CD4-positive, alpha-beta T cell (primary cell): ENCODE measurements at places on chromosomes 7 and 10.

DNA sequence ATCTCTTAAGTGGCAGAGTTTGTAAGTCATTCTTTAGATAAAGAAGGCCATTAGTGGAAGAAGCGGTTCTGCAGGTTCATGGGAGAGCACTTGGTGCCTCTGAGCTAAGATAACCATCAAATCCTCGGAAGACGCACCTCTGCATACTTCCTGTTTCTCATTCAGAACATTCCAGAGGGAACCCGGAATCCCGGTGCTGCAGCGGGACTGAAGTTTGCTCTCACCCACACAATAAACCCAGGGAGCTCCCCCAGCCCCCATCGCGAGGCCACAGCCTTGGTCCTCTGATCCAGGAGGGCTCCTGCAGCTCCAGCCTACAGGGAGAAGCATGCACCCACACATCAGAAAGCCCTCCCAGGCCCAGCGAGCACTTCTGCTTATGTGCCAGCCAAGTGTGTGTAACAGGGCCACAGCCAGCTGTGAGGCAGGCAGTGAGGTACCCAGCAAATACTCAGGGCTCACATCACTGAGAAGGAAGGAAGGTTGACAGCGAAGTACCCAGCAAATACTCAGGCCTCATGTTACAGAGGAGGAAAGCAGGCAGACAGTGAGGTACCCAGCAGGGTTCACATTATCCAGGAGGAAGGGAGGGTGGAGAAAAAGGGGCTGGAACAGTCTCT is 142.4 kb downstream of the DIP2C start:
- no peak overlapping the region for H3K4me3 ChIP-seq
- no peaks in the 10 kb centered on the region for H3K4me1 ChIP-seq

DNA sequence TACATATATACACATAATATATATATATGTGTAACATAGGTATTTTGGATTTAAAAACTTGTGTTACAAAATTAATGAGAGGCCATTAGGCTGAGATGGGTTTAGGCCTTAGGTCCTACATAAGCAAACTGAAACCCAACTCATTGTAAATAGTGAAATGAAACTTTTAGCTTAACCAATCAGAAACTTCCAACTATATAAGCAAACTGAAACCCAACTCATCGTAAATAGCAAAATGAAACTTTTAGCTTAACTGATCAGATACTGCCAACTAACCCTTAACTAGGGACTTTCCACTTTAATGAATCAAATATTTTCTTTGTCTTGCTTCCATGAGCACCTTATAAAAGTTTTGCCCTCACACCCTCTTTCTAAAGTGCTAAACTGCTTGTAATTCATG is 17.3 kb upstream of the SAMD9L start:
- H3K4me1 ChIP-seq, result no peaks in the 10 kb centered on the region
- no peak overlapping the region for H3K4me3 ChIP-seq
- peak overlapping the region; percentile 35 for H3K27ac ChIP-seq
- peak; percentile 51 for DNase-seq

- no peaks in the 10 kb centered on the region for H3K27me3 ChIP-seq
- no peak overlapping the region for H3K4me3 ChIP-seq
- no peak for DNase-seq
- H3K4me1 ChIP-seq, result peaks cover 31% of the 10 kb centered on the region
- H3K27ac ChIP-seq, result no peak overlapping the region
Measured at GRCh38 chr10:132326925-132327324, 5.1 kb upstream of the LRRC27 start.

- DNase-seq, result no peak
- H3K4me3 ChIP-seq, result no peak overlapping the region
- no peaks in the 10 kb centered on the region for H3K36me3 ChIP-seq
- H3K27me3 ChIP-seq, result no peaks in the 10 kb centered on the region
Measured at GRCh38 chr10:13658264-13658663, 71.5 kb downstream of the PRPF18 start.
